ENCODE measurements at places on chromosomes 3 and 15.
A peak's percentile ranks its signal among the peaks of the same experiment; 100 is the strongest.

DNA sequence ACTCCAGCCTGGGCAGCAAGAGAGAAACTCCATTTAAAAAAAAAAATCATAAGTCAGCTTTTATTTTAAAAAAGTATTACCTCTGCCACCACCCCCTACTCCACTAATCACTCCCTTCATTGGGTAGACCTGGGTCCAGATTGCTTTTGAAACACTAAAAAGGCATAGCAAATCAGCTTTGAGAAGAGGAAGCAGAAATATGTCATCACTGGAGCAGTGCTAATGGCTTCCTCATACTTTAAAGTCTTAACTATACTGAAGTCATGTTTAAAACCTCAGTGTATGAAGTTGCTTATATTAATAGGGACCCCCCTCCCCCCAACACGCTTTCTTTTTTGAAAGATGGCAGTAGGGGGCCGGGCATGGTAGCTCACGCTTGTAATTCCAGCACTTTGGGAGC is 1.0 kb upstream of the HTR3D start:
- DNase-seq, result no peak

GRCh38 chr3:190696777-190697501 is 165.6 kb downstream of the GMNC start:
- DNase-seq, result peak; percentile 41

DNA sequence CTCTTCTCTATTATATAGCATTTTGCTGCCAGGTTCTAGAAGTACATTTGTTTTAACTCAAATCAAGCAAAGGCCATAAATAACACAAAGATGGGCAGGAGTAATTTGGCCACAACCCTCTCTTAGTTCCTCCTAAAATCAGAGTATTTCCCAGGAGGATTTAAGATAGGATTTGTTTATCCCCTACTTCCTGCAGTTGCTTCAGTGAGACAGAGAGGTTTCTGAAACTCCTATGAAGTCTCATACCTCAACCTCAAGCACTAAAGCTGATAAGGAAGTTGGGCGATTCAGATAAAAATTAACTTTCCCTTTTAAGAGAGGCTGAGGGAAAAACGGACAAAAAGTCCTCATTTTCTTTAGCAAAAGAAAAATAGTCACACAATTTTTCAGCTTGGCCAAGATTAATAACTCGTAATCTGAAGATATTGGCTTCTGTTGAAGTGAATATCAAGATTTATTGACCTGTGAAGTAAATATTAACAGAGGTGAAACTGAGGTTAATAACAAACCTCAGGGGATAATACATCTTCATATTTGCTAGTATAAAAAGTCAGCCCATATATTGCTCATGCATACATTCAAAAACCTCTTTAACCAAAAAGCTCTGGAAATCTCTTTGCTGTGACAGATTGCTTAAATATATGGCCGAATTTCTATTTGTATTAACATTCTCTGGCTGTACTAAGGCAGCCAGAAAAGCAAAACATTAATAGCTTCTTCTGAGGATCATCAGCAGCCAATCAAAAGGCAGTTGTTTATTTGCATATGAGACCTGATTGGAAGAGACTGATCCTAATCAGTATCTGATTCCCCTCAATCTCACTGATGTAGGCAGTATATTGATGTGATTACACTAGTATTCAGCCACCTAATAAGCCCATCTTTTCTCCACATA is 90.6 kb upstream of the GADL1 start:
- DNase-seq, result peak; percentile 65

- no peak for DNase-seq
Measured at GRCh38 chr3:297585-297984, 101.0 kb downstream of the CHL1 start.

DNA sequence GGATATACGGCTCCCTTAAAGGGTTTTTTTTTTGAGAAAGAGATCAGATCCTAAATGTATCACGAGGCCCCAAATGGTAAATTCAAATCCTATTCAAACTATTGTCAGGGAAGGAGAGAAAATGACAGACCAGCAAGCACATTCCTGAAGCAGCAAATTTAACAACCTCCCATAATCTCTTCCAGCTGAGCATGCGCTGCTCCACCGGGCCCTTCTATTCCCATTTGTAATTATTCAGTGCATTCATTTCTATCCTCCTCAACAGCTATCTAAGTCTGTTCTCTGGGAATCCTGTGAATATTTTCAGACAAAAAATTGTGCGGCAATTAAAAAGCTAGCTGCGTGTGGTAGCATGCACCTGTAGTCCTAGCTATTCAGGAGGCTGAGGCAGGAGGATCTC is 43.2 kb downstream of the MAGI1 start:
- peak; percentile 10 for DNase-seq

- no peak for DNase-seq
Measured at GRCh38 chr15:84681831-84682230, 23.8 kb upstream of the NMB start.

- no peak for DNase-seq
Measured at GRCh38 chr15:90686435-90687218, 30.5 kb upstream of the BLM start.

GRCh38 chr15:39438260-39438659 is 142.6 kb upstream of the THBS1 start:
- DNase-seq, result no peak

DNA sequence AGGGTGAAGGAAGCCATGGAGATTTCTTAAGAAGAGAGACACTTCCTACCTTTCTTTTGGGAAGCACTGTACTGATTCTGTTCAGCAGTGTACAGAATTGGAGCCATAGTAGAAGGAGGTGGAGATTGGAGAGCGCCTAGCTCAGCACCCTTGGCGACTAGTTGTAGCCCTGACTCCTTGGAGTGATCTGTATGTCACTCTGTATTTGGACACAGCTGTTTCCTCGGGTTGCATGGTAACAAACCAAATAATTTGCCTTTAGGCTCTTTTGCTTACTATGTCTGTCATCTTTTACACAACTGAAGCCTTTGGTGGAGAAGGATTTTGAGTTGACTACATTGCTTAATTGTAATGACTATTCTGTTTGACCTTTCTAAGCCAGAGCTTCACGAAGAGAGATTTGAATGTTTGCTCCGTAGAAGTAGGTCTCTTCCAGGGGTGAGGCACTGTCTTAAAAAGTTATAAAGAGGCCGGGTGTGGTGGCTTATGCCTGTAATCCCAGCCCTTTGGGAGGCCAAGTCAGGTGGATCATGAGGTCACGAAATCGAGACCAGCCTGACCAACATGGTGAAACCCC is 77.1 kb downstream of the AKAP13 start:
- no peak for DNase-seq

DNA sequence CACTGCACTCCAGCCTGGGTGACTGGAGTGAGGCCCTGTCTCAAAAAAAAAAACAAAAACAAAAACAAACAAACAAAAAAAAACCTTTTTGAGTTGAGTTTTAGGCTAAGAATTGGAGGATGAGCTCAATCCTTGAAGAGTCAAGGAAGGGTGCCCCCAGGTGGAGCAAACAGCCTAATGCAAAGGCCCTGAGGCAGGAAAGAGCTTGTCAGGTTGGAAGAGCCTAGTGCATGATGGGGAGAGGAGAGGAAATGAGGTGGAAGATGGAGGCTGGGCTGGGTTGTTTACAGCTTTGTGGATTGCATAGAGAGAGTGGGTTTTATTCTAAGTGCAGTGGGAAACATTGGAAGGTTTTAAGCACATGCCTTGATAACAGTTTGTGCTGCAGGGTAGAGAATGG is 2.1 kb upstream of the SNX22 start:
- no peak for DNase-seq

DNA sequence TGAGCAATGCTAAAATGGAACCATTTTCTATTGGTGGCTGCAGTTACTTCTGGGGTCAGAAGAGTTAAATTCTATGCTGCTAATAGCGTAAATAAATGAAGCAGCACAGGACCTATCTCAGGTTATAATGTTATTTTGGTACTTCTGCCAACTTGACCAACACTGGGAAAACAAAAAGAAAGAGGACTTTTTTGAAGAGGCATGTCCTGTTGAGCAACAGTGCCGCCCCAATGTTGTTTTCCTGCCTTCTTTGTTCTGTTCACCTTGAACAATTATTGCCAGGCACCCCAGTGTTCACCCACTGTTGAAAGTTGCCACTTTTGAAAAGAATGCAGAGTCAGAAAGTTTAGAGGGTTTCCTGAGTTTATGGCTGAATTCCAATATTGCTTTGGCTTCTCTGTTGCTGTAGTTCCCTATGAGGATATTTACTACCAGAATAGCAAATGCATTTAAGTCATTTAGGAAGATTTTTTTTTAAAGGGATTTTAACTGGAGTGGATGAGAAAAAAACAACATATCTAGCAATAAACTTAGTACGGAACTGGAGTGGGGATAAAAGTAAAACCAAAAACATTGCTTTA is 679.0 kb upstream of the DPPA4 start:
- DNase-seq, result no peak

GRCh38 chr3:119305286-119305685 is 11.1 kb downstream of the ARHGAP31 start:
- peak; percentile 74 for DNase-seq

- peak; percentile 23 for DNase-seq
Measured at GRCh38 chr3:76369170-76369569, 583.8 kb upstream of the ZNF717 start.

DNA sequence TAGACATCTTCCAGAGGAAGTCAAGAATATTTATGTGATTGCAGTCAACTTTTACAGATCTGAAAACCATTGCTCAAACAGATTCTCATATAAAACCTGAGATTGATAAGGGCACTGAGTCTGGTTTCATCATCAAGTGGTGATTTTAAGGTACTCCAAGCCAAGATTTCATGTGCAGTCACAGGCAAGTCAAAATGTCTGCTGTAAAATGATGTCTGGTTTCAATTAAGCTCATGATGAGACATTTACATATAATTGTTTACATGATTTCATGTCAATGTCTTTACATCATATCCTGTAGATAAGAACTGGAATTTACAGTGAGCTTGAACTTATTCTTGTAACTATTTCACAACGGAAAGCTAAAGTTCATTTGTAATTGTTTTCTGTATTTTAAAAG is 1215.5 kb downstream of the ROBO2 start:
- peak; percentile 92 for DNase-seq

DNA sequence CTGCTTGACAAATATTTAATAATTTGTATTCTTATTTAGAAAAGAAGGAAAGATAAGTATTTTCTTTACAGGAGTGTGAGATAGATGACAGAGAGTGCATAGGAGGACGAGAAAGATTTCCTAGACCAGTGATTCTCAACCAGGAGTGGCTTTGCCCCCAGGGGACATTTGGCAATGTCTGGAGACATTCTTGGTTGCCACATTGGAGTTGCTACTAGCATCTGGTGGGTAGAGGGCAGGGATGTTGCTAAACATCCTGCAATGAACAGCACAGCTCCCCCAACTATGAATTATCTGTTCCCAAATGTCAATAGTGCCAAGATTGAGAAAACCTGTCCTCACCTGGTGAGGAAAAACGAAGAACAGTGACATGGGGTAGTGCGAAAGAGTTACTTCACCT is 30.8 kb upstream of the MINAR1 start:
- no peak for DNase-seq

GRCh38 chr3:52318186-52318816 is 2.2 kb downstream of the DNAH1 start:
- DNase-seq, result no peak

GRCh38 chr15:88334436-88334835 is 77.9 kb upstream of the NTRK3 start:
- peak; percentile 59 for DNase-seq

DNA sequence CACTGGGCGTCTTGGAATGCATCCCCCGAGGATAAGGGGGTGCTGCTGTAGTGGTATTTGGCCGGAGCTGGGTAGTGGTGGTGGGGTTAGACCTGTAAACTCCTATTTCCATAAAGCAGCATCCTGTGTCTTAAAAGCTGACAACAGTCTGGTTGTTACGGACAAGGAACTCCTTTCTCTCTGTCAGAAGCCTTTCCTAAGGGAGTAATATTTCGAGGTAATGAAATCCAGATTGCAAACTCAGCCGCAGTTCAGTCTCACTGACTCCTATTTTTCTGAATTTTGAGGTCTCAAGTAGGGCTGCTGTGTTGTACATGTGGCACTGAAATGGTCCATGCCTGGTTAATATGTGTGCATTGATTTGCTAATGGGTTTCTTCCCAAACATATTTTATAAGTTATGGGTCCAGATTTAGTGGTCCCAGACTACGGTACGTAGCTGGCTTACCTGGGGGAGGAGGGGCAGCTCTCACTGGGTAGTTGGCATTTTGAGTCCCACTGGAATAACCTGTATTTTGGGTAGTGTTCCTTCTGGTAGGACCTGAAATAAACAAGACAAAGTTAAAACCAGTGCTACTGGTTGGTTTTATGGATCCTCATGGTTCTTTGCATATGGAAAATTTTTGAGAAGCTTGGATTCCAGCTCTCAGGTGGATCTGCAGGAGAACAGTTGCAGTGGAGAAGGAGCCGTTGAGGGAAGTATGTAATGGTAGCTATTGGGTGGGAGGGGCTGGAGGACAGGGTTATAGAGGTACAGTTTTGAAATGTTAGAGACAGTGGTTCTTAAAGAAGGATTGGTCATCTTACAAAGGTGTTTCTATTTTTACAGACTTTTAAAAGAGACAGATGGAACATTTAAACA is 48.6 kb upstream of the LDHAL6B start:
- DNase-seq, result peak; percentile 37

DNA sequence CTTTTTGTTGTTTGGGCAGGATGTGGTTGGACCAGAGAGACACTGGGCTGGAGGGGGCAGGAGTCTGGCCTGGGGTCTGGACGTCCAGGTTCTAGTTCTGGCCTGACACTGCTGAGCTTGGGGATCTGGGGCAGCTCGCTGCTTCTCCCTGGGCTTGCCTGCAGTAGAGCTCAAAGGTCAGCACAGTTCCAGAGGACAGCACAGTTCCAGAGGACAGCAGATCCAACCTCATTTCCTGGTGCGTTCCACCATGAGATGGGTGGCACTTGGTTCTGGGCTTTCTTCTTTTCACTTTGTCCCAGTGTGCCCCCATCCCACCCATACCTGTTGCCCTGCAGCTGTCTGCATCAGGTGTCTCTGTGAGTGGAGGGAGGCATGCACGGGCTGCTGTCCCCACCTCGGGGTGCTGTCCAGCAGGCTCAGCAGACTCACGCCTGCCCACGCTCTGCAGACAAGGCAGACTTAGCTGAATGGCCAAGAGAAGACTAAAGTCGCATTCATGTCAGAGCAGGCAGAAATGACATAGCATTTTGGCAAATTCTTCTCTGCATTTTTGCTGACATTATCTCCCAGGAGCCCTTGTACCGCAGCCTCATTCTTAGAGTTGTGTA is 16.7 kb downstream of the CACNA2D3 start:
- no peak for DNase-seq

GRCh38 chr3:159761848-159762635 is 226.6 kb upstream of the IL12A start:
- peak; percentile 55 for DNase-seq

DNA sequence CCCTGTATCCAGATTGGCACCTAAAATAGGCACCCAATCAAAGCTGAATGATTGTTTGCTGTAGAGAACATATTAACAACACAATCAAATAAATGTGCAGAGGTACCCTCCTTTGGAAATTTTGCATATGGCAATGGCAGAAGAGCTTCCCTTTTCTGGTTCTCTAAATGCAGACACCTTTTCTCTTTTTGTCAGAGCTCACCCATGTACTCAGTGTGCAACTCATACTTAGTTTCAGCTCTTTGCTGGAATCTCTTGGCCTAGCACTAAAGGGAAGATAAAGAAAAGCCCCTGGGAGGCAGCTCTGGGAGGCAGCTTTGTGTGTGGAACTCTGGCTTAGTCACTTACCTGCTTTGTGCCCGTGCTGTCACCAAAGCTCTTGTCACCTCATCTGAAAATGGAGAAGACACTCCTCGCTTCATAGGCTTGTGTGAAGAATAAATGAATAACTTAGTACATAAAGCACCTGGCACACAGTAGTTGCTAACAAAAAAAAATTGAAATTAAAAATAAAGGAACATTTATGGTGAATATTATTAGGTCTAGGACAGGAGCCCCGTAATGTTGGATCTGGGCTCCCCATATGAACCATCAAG is 28.8 kb downstream of the ST6GAL1 start:
- DNase-seq, result no peak

GRCh38 chr3:21484828-21485144 is 266.2 kb downstream of the ZNF385D start:
- no peak for DNase-seq
